ENCODE measurements at places on chromosomes 13 and 19.

- DNase-seq = no peak
Observed at GRCh38 chr13:112246731-112247470, 129.3 kb upstream of the SPACA7 start.

- peak; percentile 69 for DNase-seq
Observed at GRCh38 chr19:55173714-55174409, 6.2 kb downstream of the SYT5 start.

GRCh38 chr19:54307389-54308020 is 5.5 kb downstream of the LILRA5 start:
- no peak for DNase-seq

DNA sequence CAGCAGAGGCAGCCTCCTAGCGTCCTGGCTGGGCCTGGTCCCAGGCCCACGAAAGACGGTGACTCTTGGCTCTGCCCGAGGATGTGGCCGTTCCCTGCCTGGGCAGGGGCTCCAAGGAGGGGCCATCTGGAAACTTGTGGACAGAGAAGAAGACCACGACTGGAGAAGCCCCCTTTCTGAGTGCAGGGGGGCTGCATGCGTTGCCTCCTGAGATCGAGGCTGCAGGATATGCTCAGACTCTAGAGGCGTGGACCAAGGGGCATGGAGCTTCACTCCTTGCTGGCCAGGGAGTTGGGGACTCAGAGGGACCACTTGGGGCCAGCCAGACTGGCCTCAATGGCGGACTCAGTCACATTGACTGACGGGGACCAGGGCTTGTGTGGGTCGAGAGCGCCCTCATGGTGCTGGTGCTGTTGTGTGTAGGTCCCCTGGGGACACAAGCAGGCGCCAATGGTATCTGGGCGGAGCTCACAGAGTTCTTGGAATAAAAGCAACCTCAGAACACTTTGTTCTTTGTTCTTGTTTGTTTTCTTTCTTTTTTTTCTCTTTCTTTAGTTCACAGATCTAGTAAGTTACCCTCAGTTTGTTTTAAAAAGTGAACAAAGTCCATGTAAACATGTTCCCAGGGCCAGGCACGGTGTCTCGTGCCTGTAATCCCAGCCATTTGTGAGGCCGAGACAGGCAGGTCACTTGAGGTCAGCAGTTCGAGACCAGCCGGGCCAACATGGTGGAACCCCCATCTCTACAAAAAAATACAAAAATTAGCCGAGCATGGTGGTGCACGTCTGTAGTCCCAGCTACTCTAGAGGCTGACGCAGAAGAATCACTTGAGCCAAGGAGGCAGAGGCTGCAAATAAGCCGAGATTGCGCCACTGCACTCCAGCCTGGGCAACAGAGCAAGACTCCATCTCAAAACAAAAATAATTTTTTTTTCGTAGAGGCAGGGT is 10.2 kb downstream of the ANGPTL4 start:
- DNase-seq = no peak

DNA sequence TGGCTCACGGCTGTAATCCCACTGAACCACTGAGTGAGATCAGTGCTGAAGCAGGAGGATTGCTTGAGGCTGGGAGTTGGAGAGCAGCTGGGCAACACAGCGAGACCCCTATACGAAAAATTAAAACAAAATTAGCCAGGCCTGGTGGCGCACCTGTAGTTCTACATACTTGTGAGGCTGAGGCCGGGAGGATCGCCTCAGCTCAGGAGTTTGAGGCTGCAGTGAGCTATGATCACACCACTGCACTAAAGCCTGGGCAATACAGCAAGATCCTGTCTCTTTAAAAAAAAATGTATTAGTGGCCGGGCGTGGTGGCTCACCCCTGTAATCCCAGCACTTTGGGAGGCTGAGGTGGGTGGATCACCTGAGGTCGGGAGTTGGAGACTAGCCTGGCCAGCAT is 6.3 kb upstream of the SELENOV start:
- no peak for DNase-seq

GRCh38 chr13:105611424-105611823 is 924.0 kb downstream of the EFNB2 start:
- DNase-seq = no peak

- no peak for DNase-seq
Observed at GRCh38 chr19:46390121-46390858, 23.1 kb downstream of the CCDC8 start.

DNA sequence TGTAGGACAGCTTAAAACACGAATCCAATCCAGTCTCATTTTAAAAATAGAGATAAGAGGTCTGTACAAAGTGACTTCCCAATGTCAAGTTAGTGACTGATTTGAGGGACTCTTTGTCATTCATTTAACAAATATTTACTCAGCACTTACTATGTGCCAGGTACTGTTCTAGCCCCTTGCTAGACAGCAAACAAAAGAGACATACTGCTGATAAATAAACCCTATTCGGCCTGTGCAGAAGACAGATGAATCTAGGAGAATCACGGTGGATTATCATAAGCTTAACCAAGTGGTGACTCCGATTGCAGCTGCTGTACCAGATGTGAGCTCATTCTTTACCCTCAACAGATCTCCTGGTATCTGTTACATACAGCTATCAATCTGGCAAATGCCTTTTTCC is 6.4 kb upstream of the ELF1 start:
- no peak for DNase-seq

GRCh38 chr19:13036366-13036976 is 41.2 kb downstream of the NFIX start:
- no peak for DNase-seq

- no peak for DNase-seq
Observed at GRCh38 chr13:72622546-72622945, 104.9 kb downstream of the MZT1 start.

DNA sequence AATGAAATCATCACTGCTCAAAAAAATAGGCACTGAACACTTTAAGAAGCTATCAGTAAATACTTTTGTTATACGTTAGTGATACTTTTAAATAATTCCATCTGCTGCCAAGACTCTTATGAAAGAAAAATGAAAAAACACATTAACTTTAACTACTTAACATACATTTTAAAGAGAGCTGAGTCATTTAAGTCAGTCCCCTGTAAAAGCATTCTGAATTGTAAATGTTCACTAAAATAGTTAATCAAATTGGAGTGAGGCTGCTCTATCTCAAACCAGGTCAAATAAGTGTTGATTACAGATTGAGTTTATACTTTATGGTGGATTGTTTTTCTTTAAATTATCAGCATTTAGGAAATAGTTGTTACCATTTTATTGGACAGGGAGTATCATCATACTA is 274.2 kb downstream of the MYO16 start:
- no peak for DNase-seq

GRCh38 chr19:1844513-1845124 is 3.7 kb downstream of the REXO1 start:
- DNase-seq = no peak

DNA sequence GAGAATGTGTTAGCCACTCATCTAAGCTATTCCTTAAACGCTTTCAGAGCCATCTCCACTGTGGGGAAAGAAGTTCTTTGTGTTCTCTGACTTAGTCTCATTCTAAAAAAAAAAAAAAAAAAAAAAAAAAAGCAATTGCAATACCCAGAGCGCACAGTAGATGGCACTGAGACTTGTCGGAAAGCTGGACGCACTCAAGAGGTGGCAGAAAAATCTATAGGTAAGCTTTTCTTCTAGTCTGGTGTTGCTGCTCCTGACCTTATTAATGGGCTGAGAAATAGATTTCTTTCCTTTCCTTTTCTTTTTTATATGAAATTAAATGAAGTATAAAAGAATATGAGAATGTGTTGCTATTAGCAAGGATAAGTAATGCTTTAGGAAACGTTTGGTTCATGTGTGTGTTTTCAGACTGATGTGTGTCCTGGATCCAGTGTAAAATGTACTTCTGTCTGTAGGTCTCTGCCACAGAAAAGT is 4.7 kb upstream of the GJB2 start:
- DNase-seq = no peak

- DNase-seq = no peak
Observed at GRCh38 chr19:54469496-54469934, 3.6 kb downstream of the CDC42EP5 start.

DNA sequence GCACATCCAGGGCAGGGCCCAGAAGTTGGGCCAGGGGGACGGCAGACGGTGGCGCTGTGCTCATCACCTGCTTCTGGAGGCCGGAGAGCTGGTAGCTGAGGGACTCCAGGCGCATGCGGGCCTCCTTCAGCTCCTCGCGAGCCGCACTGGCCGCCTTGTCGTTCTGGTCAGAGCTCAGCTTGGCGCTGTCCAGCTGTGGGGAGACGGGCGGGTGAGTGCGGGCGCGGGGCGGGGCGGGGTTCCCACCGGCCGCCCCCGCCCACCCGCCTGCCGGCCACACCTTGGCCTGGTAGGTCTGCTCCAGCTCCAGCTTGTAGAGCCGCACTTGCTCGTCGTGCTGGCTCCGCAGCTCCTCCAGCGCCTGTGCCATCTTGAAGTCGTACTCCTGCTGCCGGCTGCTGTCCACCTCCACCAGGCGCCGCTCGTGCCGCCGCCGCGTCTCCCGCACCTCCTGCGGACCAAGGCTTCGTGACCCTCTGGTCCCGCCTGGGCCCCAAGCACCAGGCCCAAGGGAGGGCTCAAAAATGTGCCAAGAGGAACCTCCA is 7.4 kb upstream of the TIMM13 start:
- no peak for DNase-seq

Measured in activated CD4-positive, alpha-beta memory T cell treated with anti-CD3 and anti-CD28 coated beads for 36 hours (primary cell).